ENCODE measurements at places on chromosomes 1 and 21.

DNA sequence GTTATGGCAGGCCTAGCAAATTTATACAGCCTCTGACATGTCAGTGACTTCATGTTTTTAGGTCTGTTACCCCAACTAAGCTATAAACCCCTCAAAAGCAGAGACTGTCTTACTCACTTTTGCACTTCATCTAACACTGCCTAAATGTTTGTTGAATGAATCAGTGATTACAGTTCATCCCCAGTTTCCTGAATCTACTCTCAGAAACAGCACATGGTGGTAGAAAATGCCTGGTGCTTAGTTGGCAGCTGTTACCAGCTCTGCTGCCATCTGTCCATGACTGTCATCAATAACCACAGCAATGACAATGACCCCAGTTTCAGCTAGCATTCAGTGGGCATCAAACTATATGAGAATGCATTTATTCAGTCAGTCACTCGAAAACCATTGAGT, 110.5 kb upstream of the SERBP1 start:
- DNase-seq: no peak

DNA sequence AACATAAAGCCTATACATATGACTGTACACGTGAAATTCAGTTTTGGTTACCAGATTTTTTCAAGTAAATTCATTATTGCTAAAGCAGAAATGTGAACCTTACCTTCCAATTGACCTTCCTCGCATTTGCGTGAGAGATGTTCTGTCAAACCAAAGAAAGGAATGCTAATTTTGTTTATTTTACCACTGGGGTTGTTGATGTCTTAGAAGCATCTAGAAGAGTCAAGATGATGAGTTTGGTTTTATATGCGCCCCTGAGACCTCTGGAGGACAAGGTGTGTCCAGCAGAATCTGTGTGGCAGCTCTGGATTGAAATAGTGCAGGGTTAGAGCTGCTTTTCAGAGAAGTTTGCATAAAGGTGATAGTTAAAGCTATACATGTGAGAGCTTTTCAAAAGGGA, 48.4 kb downstream of the ZBTB40 start:
- no peak for DNase-seq

GRCh38 chr21:18951271-18952038, 547.9 kb upstream of the TMPRSS15 start:
- no peak for DNase-seq

GRCh38 chr1:15994590-15995351, 9.3 kb upstream of the SRARP start:
- DNase-seq: no peak

DNA sequence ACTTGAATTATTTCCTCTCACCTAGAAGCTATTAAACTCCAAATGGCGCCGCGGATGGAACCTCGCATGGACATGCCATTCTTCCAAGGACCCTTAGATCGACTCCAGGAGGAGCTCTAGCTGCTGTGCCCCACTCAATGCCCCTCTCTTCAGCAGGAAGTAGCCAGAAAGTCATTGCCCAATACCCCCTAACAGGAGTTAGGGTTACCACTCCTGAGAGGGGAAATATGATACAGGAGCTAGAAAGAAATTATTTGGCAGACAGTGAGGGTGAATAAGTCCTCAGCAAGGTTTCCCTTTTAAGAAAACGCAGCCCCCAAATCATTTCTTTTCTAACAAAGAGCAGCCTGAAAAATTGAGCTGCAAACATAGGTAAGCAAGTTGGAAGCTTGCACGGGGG, 28.6 kb downstream of the TFB2M start:
- no peak for DNase-seq

DNA sequence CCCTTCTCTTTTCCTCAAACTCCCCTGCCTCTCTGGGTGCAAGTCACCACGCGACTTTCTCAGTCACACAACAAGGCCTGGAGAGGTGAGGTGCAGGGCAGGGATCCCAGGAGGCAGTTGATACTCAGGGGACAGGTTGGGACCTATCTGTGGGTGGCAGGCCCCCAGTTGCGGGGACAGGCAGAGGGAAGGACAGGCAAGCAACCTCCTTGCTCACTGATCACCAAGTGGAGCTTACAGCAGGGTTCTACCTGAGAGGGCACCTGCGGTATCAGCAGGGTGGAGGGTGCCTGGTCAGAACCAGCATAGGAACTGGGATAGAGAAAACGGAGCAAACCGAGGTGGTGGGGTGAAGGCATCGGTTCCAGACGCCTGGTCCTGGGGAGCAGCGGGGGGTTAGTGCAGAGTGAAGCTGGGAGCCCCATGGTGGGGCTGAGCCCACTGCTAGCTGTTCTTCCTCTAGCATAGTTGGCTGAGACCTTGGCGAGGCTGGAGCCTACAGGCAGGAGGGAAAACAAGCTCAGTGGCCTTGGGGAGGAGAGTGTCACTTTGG, 24.4 kb upstream of the TENT5C start:
- no peak for DNase-seq

GRCh38 chr1:215526147-215526845, 40.8 kb upstream of the KCTD3 start:
- peak; percentile 25 for DNase-seq

DNA sequence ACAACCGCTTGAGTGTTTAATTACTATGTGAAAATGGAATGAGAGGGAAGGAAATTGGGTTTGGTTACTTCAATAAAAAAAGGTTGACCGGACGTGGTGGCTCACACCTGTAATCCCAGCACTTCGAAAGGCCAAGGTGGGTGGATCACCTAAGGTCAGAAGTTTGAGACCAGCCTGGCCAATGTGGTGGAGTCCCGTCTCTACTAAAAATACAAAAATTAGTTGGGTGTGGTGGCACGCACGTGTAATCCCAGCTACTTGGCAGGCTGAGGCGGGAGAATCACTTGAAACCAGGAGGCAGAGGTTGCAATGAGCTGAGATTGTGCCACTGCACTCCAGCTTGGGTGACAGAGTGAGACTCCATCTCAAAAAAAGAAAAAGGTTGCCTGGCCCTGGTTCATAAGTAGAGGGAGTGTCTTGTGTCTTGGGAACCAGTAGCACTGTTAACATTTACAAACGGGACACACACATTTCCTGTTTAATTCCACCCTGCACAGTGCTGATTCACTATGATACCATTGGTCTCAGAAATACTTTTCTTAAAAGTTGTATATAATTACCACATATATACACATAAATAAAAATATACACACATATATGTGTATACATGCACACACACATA, 27.6 kb upstream of the CLDN14 start:
- no peak for DNase-seq

DNA sequence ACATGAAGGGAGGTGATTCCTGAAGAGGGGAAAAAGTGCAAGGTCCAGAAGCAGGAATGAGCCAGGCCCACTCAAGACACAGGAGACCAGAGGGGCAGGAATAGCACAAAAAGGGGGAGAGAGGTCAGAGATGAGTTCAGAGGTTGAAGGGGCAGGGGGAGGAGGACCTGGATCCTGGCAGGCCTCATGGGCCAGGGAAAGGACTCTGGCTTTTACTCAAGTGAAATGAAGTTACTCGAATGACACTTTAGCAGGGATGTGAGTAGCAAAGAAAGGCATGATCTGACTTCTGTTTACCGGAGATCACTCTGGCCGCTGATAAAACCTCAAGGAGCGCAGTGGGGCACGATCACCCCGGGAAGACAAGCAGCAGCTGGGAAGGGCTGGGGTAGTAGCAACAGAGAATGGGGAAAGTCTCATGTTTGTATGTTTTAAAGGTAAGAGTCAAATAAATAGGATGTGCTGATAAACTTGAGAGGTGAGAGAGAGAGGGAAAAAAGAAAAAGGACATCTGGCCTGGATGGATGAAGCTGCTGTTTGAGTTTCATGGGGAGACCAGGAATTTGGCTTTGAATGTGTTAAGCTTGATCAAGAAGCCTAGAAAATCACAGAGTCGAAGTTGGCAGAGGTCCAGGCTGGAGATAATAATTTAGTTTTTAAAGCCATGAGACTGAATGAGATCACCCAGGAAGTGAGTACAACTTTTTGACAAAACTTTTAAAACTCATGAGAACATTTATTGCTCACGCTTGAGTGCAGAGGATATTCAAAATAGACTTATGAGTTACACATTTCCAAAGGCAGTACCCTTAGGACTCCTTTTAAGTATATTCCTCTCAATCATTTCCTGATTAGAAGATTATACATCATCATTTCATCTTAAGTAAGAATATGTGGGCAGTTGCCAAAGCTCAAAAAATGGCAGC, 156.0 kb downstream of the RERE start:
- DNase-seq: no peak

DNA sequence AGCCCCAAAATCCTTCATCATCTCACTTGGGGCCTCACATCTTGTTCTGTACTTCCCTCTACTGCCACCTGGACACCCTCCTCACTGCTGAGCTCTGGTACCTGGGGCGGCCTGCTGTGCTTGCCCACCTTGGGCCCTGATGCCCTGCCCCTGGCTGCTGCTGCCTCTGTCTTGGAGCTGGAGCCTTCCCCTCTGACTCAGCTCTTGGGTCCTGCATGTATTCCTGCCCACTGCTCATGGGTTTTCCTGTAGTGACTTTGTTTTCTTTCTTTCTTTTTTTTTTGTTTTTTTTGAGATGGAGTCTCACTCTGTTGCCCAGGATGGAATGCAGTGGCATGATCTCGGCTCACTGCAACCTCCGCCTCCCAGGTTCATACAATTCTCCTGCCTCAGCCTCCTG, 37.5 kb downstream of the TRAPPC10 start:
- no peak for DNase-seq

GRCh38 chr21:40383951-40384350, 463.0 kb downstream of the DSCAM start:
- no peak for DNase-seq

- DNase-seq: no peak
Measured at GRCh38 chr1:161707503-161707902, 474 bp downstream of the FCRLA start.

DNA sequence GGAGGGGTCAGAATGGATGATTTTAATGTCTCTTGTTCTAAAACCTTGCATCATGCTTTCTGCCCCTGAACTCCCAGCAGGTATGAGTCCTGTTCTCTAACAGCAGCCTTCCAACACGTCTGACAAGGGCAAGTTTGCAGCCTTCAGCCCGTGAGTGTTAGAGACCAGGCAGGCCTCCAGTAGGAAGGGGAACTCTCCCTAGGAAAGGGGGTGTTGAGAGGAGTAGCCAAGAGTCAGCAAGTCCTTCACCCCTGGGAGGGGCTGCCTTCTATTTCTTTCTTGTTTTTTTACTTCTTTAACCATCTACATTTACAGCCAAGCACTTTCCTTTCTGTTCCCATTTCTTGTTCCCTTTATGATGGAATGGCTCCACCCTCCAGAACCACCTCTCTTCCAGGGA, 14.2 kb downstream of the BATF3 start:
- DNase-seq: no peak

DNA sequence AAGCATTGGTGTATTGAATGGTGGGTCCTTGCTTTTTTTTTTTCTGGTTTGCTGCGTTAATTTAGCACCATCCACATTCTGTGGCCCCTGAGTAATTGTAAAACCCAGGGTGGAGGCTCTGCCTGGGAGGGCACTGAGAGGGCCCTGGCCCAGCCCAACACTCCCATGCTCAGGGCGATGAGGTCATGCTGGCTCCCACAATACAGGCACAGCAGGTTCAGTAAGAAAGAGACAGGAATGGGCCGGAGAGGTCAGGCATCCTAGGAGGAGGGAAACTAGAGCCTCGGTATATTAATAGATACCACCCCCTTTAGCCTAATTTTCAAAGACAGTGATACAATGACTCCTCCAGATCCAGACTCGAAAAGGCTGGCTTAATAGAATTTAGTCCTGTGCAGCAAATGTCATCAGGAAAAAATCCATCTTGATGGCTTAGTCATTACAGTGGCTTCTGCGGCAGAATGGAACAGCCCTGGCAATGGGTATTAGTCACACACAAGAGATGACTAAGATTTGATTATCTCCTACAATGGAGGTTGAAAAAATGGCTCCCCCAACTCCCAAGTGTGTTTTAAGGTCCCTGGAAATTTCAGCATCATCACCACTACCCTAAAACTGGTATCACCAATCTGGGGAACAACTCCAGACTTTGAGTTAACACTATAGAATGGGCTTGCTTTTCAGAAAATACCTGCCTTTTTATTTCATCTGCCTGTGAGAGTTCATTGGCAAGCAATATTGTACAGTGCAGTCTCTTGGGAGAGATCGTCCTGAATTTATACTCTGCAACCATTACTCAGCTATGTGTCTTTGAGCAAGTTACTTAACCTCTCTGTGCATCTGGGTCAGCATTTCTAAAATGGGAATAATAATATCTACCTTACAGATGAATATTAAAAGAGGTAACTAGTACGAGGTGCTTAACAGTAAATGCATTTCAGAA, 43.9 kb upstream of the LYST start:
- no peak for DNase-seq

- no peak for DNase-seq
Measured at GRCh38 chr1:8171751-8172464, 145.8 kb upstream of the ERRFI1 start.

DNA sequence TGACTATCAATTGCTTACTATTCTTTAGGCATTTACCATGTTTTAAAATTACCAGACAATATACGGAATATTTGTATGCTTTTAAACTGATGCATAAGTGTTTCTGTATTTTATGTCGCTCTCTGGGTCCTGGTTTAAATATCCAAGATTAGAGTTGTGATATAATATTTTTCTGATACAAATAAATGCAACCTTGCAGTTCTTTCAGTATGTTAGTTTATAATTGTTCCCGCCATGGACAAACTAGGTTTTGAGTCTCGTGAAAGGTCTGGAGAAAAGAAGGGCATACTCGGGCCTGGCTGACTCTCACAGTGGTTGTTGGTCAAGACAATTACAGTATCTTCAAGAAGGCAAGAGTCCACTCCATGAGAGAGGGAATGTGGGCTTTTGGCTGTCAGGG, 72.6 kb upstream of the AJAP1 start:
- no peak for DNase-seq

GRCh38 chr1:94274561-94274960, 37.2 kb upstream of the ARHGAP29 start:
- no peak for DNase-seq

GRCh38 chr21:32653326-32653901, 41.2 kb upstream of the CFAP298 start:
- peak; percentile 18 for DNase-seq

GRCh38 chr1:197685785-197686184, 89.5 kb downstream of the DENND1B start:
- no peak for DNase-seq

DNA sequence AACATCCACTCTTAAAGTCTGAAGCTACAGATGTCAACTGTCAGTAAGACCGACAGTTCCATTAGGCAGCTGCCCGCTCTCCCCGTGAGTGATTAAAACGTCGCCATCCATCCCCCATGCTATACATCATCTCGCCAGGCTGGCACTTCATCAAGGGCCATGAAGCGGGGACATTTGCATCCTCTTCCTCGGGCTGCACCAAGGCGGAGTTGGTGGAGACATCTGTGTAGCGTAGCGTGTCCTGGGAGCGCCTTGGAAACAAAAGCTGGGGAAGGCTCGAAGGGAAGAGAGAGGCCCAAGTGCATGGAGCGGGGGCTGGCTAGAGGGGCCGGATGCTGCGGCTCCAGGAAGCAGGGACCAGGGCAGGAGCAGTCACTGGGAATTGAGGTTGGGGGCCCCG, 250.1 kb downstream of the KAZN start:
- DNase-seq: no peak

Measured in central memory CD4-positive, alpha-beta T cell (primary cell).